ENCODE measurements at places on chromosomes 4 and X.
A peak's percentile ranks its signal among the peaks of the same experiment; 100 is the strongest.

DNA sequence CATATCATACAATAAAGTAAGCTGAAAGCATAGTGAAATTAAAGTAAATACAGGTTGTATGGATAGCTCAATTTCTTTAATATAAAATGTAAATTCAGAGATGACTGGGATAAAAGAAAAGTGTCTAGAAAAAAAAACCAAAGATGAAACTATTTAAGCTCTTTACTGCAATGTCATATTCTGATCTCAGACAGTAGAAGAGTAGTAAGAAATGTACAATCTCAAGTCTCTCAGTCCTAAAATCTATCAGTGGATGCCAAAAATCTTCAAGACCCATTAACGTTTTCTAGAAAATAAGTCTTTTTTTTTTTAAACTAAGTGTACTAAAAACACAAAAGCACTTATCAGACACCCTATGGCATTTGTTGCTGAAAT is 13.8 kb downstream of the MGARP start:
- no peak for DNase-seq

DNA sequence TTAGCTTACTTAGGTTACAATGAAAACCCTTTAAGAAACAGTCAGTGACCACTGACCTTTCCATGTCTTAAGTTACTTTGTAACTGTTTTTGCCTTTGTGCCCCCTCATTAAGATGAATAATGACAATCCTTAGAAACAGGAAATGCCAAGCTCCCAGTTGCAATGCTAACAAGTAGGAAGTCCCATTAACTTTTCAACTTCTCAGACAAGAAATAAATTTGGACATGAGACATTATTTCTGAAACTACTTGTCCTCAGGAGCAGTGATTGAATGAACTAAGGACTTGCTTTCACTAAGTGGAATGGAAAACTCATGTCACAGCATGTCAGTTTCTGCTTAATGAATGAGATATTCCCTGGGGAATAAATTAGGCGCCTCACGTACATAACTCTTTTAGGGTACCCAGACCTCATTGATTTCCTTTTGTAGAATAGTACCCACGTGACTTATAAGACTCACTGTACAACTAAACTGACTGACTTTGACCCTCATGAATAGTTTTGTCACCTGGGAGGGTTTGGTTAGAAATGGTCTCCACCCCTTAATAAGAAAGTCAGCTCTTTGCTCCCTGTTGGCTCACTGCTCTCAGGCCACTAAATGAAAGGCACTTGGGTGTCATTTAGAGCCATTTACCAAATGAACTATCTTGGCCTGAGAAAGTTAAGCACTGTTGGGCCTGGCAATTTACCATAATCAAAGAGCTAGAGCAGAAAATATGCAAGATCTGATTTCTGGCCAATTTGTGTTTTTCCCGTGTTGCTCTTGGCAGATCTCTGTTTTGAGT is 383.9 kb downstream of the RPA4 start:
- no peak for DNase-seq

GRCh38 chr4:129676934-129677333 is 581.0 kb downstream of the C4orf33 start:
- no peak for DNase-seq

- DNase-seq = no peak
These were observed 198.3 kb downstream of the PCDH10 start for GRCh38 chr4:133347409-133347808.

GRCh38 chr4:147628415-147628814 is 11.2 kb downstream of the TMEM184C start:
- no peak for DNase-seq

GRCh38 chr4:48804584-48805301 is 24.7 kb upstream of the FRYL start:
- no peak for DNase-seq

DNA sequence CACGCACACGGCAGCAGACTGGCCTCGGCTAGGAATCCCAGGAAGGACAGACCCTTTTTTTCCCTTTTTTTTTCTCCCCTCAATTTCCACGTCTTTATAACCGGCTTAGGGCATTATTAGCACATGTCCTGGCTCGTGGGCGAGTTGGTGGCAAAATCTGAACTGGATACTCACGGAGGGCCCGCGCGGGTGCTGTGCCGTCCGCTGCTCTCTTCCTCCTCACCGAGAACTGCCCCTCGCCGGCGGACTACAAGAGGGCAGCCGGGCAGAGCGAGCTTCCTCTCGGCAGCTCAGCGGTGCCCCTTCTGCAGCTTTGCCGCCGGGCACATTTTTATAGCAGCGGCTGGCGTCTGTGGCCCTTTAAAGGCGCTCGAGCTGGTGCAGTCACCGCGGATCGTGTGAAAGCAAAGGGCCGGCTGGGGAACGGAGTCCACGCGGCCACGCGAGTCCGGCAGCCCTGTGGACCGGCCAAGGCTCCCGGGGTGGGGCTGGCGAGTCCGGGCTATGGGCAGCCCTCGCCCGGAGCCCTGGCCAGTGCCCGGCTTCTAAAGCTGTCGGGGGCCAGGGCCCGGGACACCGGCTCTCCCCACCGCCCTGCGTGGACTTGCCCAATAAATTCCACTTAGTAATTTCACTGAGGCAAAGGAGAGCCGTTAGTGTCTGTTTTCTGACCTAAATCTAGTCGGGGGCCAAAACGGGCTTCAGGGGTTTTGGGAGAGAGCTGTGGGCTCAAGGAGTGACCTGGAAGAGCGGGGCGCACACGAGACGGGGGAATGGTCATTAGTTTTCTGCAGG is 1.3 kb upstream of the CITED1 start:
- no peak for DNase-seq

GRCh38 chr4:1047976-1048772 is 36.7 kb downstream of the FGFRL1 start:
- no peak for DNase-seq

GRCh38 chr4:118113220-118113619 is 78.9 kb downstream of the NDST3 start:
- DNase-seq = no peak

DNA sequence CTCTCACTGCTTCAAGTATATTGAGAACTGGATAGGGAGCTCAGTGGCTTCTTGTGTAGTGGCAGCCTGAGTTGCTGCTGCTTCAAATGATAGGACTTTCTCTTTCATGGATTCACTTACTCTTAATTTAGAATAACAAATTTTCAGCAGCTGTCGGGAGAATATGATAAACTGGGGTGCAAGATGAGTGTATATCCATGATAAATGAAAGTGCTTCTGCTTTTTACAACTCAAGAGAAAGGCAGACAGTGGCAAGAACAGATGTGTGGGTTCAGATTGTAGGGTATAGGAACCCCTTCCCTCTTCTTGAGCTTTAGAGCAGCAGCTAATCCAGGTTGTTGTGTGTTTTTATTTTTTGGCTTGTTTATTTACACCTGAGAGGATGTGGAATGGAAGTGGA is 1.0 kb downstream of the SH3BGRL start:
- DNase-seq = no peak

DNA sequence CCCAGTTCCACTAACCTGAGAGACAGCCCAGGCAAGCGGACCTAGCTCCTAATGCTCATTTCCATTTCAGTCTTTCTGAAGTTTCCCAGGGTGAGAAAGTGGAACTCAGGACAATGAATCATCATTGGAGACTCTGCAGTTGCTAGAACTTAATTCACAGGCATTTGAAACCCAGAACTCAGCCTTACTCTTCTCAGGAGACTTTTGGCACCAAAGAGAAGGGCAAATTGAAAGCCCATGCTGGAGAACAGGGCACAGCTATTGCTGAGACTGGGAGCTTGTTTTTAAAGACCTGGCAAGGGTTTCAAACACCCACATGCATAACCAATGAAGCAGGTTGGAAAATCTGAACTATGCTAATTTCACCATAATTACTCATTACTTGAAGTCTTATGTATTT is 36.0 kb downstream of the BST1 start:
- DNase-seq = no peak

DNA sequence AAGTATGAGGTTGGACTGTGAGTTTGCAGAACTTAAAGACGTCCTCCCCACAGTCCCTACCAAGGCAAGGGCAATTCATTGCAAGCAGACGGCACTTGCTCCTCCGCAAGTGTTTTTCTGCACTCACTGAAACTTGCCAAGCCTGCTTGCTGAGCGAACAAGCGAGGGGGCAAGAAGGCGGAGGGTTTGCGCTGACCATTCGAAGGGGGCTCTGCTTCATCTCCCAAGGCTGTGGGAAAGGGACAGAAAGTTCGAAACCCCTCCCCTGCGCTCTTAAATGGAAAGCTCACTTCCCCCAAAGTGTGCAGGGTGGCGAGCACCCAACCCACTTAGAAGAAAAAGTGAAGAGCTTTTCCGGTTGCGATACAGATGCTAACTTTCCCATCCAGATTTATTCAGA is 1.4 kb downstream of the MID1 start:
- DNase-seq = no peak

DNA sequence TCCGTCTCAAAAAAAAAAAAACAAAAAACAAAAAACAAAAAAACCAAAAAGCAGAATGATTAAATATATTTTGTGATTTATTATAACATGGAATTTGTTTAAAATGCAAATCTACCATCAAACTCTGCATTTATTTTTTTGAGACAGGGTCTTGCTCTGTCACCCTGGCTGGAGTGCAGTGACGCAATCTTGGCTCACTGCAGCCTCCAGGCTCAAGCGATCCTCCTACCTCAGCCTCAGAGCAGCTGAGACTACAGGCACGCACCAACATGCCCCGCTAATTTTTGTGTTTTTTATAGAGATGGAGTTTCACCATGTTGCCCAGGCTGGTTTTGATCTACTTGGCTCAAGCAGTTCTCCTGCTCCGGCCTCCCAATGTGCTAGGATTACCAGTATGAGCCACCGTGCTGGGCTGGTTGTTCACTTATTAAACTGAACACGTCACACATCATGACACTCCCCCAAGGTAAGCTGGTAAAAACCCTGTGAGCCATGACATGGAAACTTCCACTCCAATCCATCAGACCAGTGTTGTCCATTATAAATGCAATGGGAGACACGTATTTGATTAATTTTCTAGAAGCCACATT is 45.7 kb downstream of the RBM47 start:
- no peak for DNase-seq

- DNase-seq = no peak
These were observed 27.7 kb upstream of the METAP1 start for GRCh38 chr4:98967786-98968329.

DNA sequence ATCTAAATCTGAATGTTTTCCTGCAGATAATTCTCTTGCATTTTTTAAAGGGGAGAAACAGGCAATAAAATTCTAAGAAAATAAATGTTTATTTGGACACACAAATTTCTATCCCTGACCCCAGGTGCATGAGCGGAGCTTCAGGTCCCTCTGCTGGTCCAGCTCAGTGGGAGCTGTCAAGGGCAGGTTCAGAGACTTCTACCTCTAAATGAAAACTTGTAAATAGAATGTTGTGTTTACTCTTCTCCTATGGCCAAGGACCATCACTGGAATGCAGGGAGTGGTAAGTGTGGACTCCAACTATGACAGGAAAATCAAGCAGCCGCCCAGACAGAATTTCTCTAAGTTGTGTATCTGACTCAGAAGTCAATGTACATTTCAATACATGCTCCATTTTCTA is 148.6 kb upstream of the TTC29 start:
- no peak for DNase-seq

DNA sequence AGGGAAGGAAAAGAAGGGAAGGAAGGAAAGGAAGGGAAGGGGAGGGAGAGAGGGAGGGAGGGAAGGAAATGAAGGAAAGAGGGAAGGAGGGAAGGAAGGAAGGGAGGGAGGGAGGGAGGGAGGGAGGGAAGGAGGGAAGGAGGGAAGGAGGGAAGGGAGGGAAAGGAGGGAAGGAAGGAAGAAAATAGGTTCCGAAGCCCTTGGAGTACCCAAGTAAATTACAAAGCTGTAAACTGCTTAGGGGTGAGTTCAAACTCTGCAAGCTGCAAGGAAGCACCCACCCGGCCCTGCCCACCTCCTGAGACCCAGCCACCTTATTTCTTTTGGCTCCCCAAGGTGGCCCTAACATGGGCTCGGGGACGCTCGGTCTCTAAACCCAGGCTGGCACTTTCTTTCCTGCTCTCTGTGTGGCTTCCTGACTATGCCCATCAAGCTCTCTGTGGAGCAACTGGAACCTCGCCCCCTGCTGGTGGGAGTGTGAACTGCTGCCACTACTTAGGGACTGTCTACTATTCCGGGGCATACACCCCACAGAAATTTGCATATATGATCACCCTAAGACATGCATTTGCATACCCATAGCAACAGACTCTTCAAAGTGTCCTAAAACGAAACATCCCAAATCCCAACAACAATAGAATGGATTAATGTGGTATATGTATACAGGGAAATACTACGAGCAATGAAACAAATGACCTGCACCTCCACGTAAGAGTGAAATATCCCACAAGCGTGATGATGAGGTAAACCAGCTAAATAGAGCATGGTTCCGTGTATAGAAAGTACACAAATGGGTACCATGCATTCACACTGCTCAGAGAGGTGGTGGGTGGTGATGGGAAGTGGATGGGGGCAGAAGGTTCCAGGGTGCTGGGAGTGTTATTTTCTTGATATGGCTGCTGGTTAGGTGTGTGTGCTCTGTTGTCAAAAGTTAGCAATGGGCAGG is 151.7 kb upstream of the TBL1X start:
- DNase-seq = peak; percentile 58

DNA sequence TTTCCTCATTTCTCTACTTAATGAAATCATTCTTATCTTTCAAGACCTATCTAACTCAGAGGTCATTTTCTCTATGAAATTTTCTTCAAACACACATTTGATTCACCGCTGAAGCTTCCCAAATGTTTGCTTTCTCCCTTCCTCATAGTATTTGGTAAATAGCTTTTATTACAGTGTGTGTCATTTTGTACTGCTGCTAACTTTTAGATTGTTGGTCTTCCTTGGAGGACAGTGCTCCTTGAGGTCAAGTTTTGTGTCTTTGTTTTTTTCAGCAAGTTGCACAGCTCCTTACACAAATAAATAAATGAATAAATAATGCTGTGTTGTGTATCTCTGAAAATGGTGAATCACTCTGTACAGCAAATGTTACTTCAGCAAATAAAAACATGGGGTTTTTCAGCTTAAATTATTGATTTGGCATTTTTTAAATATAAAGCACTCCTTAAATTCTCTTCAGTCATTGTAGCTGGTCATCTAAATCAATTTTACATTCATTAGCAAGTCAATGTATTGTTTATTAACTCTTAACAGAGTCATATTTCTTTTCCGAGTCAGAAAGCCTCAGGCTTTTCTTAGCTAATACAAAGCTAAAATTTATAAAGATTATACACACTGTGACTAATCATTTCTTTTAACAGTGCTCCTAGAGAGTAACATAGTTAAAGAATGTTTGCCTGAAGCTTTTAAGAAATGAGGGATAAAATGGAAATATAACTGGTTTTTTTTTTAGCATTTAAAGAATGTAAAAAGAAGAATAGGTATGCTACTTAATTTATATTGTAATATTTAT is 30.1 kb upstream of the MAD2L1 start:
- no peak for DNase-seq

DNA sequence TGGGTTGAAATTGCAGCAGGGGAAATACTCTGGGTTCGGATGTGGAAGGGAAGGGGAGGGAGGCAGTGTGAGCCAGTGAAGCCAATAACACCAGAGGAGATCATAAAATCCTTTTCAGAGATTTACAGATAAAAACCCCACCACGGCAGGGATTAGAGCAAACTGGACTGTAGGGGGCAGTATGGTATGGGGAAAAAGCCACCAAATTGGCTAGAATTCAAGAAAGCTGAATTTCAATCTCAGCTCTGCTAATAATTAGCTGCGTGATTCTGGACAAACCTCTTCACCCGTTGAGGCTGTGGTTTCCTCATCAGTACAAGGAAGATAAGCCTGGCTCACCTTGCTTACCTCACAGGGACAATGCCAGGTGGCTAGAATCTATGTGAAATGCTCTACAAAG is 108.1 kb downstream of the ATG4A start:
- DNase-seq = no peak

All from stimulated activated CD4-positive, alpha-beta T cell treated with anti-CD3 and anti-CD28 coated beads, TNF-alpha, amount 100 ng/mL, for 4 hours (primary cell).